ENCODE measurements at places on chromosomes 2 and 18.

DNA sequence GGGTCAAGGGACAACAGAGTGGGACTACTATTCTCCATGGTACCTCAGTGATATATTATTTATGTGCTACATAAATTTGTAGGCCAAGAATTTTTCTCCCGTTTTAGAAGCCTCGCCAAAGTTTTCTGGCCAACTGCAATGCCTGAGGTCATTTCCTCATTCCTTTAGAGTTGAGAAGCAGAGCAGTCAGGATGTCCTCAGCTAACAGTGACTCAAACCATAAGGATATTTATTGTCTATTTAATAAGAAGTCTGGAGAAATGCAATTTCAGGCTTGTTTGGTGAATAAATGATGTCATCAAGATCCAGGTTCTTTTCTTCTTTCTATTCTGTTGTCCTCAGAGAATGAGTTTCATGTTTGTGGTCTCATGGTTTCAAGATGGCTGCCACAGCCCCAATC, 91.0 kb downstream of the ADCYAP1 start:
- no peak for DNase-seq

DNA sequence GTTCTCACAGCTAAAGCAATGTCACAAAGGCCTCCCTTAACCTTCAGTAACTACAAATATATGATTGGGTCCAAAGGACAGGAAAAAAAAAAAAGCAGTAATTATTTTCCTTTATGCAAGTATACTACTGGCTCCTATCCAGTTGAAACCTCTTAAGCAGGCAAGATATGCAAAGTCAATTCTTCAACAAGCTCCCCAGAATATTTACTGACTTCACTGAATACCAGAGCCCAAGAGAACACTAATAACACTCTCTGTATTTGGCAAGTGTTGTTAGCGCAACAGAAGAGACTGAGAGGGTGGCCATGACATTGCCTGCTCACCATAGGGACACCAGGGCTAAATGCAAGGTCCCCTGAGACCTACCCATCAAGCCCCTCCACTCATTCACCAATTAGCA, 74.5 kb downstream of the AP1S3 start:
- peak; percentile 73 for DNase-seq

DNA sequence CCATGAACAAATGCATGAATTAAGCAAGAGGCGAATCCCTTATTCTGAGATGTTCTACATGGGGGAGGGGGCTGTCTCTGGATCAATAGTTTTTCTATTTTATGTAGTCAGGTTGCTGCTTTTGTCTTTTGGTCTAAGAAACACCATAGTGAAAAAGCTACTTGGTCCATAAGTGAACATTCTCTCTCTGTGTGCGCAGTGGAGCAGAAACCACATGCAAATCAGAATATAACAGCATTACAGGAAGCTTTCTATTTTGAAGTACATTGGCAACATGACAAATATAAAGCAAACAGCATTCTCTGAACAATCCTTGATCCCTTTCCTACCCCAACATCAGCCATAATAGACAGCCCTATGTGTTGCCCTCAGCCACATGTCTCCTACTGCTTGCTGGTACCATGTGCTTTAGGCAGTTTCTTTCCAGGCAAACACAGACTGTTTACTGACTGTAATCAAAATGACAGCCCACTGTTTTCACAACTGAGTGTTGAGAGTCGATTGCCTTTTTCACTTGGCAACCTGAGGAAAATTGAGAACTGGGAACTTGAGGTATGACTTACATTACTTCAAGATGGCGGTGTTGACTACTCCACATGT, 10.6 kb downstream of the SCN3A start:
- peak; percentile 66 for DNase-seq

DNA sequence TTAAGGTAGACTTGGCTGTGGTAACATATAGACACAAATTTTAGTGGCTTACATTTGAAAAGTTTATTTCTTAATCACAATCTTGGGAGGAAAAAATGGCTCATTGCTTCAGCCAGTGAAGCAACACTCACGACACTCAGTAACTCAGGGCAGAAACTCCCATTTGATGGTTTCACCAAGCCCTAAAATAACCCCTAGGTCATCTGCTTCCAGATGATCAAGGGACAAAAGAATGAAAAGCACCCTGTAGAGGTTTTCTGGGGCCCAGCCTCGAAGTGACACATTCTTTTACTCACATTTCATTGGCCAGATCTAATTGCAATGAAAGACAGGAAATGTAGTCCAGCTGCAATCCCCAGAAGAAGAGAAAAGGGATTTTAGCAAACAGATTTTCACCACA, 275.9 kb downstream of the TMX3 start:
- DNase-seq: no peak

GRCh38 chr2:128625421-128625820, 306.8 kb upstream of the HS6ST1 start:
- no peak for DNase-seq

- peak; percentile 7 for DNase-seq
Observed at GRCh38 chr2:189115126-189115525, 64.4 kb downstream of the COL5A2 start.

GRCh38 chr2:48749291-48750127, 6.0 kb downstream of the LHCGR start:
- DNase-seq: no peak

GRCh38 chr2:157404363-157404762, 39.5 kb downstream of the CYTIP start:
- no peak for DNase-seq

GRCh38 chr2:12935796-12936195, 219.1 kb downstream of the TRIB2 start:
- DNase-seq: no peak
